ENCODE measurements at places on chromosomes 4 and X. TPM values are rescaled to one million over a fixed set of nuclear protein-coding genes. Genes with fewer than 3 reads are reported as not detected.
A peak's percentile ranks its signal among the peaks of the same experiment; 100 is the strongest.

DNA sequence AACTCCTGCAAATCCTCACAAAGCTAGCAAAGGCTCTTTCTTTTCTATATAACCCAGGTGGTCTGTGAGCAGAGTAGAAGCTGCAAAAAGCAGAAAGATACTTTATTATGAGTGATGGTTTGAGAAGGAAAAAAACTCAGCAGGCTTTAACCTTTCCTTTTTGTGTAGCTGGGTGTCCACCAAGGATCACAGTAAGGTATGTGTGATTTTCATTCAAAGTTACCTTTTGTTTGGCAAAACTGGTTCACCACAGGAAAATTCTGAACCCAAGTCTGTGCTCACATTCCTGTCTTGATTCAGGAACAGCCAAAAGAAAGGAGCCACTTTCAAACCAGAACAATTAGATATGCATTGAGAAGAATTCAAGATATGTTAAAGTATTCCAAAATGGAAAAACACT lies 35.7 kb downstream of the FRAS1 start:
- no peak for DNase-seq

DNA sequence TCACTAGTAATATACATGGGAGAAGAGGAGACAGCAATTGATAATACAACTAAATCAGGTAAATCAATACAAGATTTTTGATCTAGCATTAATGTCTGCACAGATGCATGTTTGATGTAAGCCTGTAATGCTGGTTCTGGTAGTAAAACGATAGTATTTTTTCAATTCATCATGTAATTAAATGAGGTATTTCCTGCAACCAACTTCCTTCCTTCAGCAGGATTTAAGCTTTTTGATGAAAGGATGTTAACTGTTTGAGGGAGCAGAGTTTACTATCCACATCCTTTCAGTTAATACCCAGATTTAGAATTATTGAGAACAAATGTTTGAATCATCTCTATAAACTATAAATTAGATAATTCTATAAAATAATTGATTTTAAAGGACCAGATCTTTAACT lies 31.4 kb upstream of the NFKB1 start:
- DNase-seq, result no peak

- peak; percentile 23 for DNase-seq
Measured at GRCh38 chrX:39777623-39778025, 320.1 kb downstream of the BCOR start.

- peak; percentile 45 for DNase-seq
Measured at GRCh38 chr4:118280501-118281218, 72.1 kb downstream of the PRSS12 start.

GRCh38 chrX:9149501-9150245 lies 115.7 kb upstream of the FAM9B start:
- DNase-seq, result no peak

- no peak for DNase-seq
Measured at GRCh38 chr4:96603641-96604040, 763.7 kb downstream of the PDHA2 start.

DNA sequence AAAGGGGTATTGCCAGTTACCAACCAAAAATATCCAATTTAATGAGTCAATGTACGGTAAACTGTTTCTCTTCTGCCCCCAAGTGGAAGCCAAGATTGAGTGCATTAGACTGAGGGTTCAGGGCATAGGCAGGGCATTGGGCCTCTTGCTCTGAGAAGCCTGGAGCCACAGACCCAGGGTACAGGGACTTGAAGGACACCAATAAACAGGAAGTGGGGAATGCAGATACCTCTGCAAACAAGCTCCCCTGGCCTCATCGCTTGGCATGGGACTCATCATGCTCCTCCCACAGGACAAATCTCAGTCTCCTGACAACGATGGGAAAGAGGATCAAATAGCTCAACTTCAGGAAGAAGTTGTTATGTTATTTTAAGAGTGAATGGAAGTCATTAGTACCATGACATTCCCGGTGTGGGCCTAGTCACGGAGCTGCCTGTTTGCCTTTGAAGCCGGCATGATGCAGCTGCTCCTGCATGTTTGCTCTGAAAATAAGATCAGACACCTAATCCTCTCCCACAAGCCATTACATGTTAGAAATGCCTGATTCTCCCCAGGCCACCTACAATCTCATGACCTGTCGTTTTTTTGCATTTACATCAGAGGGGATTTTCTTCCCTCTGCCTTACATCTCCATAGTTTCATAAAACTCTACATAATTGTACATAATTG lies 224.2 kb downstream of the RCHY1 start:
- DNase-seq, result no peak

DNA sequence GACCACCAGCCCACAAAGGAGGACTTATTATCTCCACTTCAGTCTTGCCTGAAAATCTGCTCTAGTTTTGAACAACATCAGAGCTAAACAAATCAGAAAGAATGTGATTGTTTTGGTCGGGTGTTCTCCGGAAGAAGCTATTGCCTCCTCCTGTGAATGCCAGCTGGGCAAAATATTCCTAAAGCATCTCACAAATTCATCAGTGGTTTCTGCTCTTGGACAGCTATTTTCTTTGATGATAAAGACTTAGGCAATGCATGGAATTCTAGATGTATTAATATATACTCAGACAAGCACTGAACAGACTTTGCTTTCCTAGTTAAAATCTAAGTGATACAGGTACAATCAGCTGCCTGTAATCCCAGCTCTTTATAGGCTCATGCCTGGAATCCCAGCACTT lies 71.8 kb downstream of the ASMT start:
- DNase-seq, result no peak

DNA sequence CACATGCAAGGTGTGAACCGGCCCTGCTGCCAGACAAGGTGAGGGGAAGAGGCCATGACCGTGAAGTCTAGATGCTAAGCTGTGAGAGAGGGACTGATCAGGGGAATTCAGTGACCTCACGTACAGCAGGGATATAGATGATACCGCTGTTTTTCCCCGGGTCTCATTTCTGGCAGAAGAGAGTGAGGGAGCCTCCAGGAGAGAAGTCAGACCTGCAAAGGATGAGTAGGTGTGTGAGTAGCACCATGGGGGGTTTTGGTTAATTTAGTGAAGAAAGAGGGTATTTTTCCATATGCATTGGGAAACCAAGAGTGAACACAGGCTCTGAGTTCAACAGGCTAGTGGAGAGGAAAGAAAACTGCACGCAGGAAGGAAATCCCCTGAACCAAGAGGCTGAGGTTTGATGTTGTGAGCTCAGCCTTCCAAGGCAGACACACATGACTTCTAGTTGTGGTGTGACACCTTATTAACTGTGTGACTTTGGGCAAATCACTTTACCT lies 127.6 kb upstream of the GATB start:
- DNase-seq, result no peak

- no peak for DNase-seq
Measured at GRCh38 chr4:8409264-8410065, 31.1 kb downstream of the ACOX3 start.

DNA sequence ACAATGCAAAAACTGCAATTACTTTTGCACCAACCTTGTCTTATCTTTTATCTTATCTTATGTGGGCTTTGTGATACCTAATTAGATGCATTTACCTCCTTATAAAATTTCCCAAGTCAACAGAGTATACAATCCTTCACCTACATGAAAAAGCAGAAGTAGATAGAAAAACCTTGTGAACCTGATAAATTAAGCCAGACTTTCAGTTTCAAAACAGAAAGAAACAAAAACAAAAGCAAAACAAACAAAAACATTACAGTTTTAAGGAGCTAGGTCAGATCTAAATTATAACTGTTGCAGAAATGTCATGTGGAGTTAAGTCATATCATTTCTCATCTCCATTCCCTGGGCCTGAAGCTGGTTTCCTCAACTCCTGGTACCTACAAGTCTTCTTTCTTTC lies 24.9 kb upstream of the CXXC4 start:
- no peak for DNase-seq

GRCh38 chrX:134186362-134187121 lies 50.4 kb upstream of the CCDC160 start:
- DNase-seq, result no peak

DNA sequence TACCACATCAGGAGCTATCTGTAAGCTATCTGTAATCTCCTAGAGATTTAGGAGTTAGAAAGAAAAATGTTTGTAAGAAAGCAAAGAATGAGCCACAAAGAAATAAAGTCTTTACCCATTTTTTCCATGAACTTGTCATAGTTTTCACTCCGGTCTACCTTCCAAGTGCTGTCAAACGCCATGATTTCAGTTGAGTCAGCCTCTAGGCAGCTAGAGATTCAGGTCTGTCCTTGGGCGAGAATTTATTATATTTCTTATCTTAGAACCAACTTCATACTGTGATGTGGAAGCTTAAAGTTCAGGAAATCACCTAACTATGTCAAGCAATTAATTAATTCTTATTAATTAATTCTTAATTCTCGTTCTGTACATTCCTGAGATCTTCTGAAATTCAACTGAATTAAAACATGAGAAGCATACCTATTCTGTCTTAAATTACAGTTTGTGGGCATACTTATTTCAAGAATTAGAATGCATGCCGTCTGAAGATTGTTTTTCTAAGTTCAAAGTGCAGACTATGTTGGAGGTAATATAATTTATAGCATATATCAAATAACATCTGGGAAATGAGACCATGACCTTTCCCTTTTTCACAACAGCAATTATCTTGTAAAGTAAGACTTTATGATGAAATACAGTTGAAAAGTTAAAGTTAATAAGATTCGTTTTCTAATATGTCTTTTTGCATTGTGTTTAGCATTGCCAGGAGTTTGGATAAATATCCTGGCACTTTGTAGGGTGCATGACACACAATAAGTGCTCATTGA lies at the start of gene FABP2:
Gene FABP2, minus strand, starts transcription at position 218 of the 767 bp plus-strand sequence. Its CDS starts 36 bp downstream, at position 182.
- DNase-seq, result no peak

DNA sequence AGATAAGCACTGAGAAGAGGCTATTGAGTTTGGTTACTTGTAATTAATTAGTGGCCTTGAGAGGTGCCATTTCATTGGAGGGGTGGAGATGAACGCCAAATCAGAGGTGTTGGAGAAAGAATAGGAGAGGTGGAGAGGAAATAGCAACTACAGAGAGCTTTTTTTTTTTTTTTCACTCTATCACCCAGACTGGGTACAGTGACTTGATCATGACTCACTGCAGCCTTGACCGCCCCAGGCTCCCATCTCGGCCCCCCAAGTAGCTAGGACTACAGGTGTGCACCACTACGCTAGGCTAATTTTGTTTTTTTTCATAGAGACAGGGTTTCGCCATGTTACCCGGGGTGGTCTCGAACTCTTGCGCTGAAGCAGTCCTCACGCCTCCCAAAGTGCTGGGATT lies 5.2 kb downstream of the NHS start:
- DNase-seq, result no peak

- no peak for DNase-seq
Measured at GRCh38 chr4:99848591-99849001, 32.0 kb downstream of the DAPP1 start.

GRCh38 chr4:164748375-164748774 lies 5.6 kb upstream of the SMIM31 start:
- no peak for DNase-seq

DNA sequence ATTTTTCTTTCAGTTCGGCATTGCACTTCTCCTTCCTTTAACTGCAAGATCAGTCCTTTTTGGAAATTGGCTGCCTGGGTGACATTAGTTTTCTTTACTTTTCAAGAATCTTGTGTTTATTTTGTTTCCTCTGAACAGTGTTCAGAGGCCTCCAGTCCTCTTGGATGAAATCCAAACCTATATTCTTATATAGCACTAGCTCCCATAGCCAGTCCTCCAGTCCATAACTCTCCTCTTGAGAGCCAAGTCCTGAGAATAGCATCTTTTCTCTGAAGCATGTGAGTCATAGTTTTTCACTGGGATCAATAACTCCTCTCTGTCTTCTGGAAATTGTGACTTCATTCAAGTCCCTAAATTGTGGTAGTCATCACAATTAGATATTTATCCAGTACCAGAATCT lies 357.5 kb downstream of the RAPGEF2 start:
- DNase-seq, result no peak

- no peak for DNase-seq
Measured at GRCh38 chr4:4721636-4722035, 137.8 kb upstream of the MSX1 start.

GRCh38 chr4:121726642-121727268 lies 30.0 kb upstream of the ANXA5 start:
- DNase-seq, result peak; percentile 67

GRCh38 chr4:147787204-147787603 lies 55.3 kb downstream of the ARHGAP10 start:
- DNase-seq, result no peak

DNA sequence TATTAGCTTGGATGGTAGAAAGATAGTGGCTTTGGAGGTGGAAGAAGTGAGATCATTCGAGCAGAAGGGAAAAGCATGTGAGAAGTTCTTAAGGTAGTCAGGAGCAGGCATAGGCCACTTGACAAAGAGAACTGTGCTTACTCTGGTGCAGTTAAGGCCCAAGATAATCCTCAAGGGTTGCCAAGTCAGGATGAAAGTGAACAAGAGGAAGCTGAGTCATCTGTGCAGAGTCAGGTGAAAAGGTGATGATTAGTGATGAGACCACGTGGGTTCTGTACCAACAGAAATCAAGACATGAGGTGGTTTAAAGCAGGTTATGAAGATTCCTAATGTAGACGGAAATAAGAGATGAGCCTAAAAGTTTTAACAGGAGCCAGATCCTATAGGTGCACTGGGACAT lies 369.8 kb downstream of the DTHD1 start:
- DNase-seq, result no peak

GRCh38 chr4:6869944-6870343 lies 39.7 kb upstream of the TBC1D14 start:
- DNase-seq, result no peak

DNA sequence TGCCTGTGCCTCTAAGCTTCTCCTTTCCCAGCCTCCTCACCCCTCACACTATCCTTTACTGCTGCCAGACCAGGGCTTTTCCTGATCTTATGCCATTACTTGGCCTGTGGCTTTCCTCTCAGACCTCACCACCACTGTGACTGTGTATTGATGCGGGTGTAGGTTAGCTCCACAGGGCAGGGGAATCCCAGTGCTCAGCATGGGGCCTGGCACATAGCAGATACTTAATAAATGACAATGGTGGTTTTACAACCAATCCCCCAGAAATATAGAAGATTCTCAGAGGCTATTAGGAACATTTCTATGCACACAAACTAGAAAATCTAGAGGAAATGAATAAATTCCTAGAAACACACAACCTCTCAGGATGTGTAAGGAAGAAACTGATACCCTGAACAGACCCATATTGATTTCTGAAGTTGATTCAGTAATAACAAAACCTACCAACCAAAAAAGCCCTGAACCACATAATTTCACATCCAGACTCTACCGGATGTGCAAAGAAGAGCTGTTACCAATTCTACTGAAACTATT lies 129.6 kb upstream of the QRFPR start:
- DNase-seq, result no peak

- no peak for DNase-seq
Measured at GRCh38 chrX:46666831-46667230, 92.1 kb downstream of the SLC9A7 start.

GC gene
- not detected for polyA plus RNA-seq

ARSJ gene
- polyA plus RNA-seq, result not detected

RHOH gene
- polyA plus RNA-seq, result 0.16 TPM

EPGN gene
- polyA plus RNA-seq, result not detected

STOX2 gene
- not detected for polyA plus RNA-seq

MAGEA2 gene
- polyA plus RNA-seq, result not detected

HERC5 gene
- polyA plus RNA-seq, result 2.9 TPM

GAGE1 gene
- not detected for polyA plus RNA-seq

ANXA10 gene
- polyA plus RNA-seq, result not detected

SLC10A4 gene
- not detected for polyA plus RNA-seq

WAS gene
- 38.0 TPM for polyA plus RNA-seq

HSPA4L gene
- polyA plus RNA-seq, result not detected

VSIG4 gene
- 10.2 TPM for polyA plus RNA-seq
